CD4-positive, alpha-beta T cell (primary cell): ENCODE measurements at places on chromosomes 16 and 17. TPM values are rescaled to one million over a fixed set of nuclear protein-coding genes. Genes with fewer than 3 reads are reported as not detected.

- no peak for DNase-seq
Measured at GRCh38 chr17:49646391-49647255, 31.3 kb downstream of the SPOP start.

- DNase-seq = no peak
Measured at GRCh38 chr17:37025847-37026530, 77.2 kb downstream of the AATF start.

GRCh38 chr16:69463876-69464275, 39.5 kb downstream of the CYB5B start:
- DNase-seq = no peak

- DNase-seq = no peak
Measured at GRCh38 chr16:86676254-86676670, 97.9 kb downstream of the FOXL1 start.

- DNase-seq = no peak
Measured at GRCh38 chr17:22300731-22301352, 608.5 kb downstream of the KCNJ18 start.

DNA sequence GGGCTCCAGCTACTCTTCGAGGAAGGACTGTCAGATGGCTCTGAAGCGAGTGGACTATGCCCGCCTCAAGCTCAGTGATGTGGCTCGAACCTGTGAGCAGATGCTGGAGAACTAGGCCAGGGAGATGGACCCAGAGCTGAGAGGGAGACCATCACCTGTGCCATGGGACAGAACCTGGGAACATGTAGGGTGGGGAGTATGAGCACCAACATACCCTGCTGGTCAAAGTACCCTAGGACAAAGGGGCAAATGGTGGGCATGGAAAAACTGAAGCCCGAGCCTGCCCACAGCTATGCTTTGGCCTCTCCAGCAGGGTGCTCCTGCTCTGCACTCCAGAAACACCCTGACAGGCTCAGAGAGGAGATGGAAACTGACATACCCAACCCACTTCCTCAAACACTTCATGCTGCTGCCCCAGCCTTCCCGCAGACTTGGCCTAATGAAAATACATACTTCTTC, 1.9 kb downstream of the MED11 start:
- DNase-seq = no peak

GRCh38 chr17:72423286-72423589, 302.4 kb downstream of the SOX9 start:
- no peak for DNase-seq

GRCh38 chr17:39742856-39743436, 5.2 kb downstream of the GRB7 start:
- no peak for DNase-seq

DNA sequence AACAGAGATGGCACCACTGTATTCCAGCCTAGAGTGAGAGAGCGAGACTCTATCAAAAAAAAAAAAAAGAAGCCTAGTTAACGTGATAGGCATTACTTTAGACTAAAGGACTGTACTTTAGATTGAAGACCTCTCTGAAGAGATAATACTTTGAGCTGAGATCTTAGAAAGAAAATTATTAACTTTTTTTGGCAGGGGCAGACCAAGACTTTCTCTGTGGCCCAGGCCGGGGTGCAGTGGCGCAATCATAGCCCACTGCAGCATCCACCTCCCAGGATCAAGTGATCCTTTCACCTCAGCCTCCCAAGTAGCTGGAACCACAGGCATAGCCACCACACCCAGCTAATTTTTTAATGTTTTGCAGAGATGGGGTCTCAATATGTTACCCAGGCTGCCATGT, 75.7 kb upstream of the TNRC6A start:
- DNase-seq = no peak

GRCh38 chr16:4337540-4338088, 13.5 kb downstream of the PAM16 start:
- no peak for DNase-seq

GRCh38 chr16:19291475-19291874, 5.9 kb downstream of the CLEC19A start:
- DNase-seq = peak; percentile 12

- no peak for DNase-seq
Measured at GRCh38 chr16:5488581-5488980, 391.0 kb upstream of the EEF2KMT start.

DNA sequence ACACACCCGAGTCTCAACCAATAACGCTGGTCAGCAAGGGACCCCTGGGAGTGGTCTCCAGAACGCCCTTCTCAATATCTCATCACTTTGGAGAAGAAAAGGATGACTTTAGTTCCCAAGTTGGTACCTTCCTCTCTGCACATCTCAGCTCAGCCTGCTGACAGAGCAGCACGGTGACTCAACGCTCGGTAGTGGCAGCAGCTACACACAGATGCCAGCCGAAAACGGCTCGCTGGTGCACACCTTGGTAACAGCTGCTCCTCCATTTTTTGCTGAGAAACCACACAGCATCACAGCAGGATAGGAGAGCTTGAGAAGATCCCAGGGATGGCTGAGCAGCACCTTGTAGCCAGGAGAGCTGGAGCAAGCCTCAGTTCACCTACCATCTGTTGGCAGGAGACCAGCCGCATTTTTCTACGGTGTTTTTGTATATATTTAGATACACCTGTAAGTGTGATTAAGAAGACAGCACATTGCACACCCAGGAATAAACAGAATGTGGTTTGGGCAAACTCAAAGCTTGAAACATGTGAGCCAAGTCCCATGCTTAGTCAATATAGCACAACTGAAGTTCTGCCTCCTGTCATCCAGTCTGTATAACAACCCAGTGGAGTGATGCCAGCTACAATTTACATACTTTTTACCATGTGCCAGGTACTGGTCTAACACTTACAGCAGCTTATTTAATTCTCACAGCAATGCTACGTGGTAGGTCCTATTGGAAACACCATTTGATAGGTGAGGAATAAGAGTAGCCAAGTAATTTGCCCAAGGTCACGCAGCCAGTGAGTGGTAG, 83.8 kb upstream of the ERCC4 start:
- no peak for DNase-seq

DNA sequence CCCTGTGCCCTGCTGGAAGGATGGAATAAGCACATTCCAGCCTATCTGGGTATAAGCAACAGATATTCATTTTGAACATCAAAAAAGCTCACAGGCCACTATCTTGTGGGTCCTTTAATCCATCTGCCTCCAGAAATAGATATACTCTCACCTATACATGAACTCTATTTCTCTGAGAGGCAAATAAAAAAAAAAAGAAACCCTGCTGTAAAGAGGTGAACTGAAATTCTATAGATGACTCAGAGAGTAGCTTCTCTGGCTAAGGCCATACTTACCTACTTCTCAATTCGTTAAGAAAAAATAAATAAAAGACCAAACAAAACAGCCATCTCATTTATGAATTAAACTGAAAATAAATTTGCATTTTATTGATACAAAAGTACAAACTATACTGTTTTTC, 86.3 kb downstream of the DYNLRB2 start:
- DNase-seq = no peak

DNA sequence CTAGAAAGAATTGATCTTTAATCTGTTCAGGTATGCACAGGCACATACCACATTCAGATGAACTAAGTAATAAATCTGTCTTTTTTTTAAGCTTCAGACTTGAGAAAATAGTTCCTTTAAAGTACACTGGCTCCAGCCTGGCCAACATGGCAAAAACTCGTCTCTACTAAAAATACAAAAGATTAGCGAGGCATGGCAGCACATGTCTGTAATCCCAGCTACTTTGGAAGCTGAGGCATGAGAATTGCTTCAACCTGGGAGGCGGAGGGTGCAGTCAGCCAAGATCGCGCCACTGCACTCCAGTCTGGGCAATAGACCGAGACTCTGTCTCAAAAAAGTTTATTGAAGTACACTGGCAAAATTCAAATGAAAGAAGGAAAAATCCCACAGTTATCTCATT, 111.0 kb upstream of the NETO2 start:
- DNase-seq = no peak

DNA sequence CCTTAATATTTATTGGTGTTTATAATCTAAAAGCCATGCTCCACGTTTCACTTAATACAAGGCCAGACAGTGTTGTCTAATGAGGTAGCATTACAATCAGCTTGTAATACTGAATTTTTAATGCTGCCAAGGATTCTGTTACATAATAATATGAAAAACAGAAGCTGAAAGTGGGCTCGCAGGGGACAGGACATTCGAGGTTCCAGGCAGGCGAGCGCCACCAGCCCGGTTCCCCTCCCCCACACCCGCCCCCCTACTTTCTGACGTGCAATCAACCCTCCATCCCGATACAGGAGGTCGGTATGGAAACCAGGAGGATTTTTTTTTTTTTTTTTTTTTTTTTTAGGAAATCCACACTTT, 6.2 kb upstream of the ZFHX3 start:
- no peak for DNase-seq

DNA sequence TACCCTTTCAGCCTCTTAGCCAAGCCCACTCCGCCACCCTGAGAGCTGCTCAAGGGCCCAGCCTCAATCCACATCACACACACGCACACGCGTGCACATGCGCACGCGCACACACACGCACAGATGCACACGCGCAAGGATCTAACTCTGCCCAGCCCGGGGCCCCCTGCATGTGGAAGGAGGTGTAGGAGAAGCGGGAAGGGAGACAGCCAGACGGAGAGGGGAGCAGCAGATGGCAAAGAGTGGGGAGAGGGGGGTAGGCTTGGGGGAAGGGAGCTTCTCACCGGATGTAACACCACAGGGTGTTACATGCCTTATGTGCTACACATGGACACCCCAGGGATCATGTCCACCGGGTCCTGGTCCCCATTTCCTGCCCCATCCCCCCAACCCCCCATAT, 15.3 kb downstream of the DLG4 start:
- DNase-seq = no peak

GRCh38 chr16:66599726-66600125, 4.8 kb upstream of the CMTM3 start:
- no peak for DNase-seq

- peak; percentile 71 for DNase-seq
Measured at GRCh38 chr16:56617212-56618085, 8.1 kb upstream of the MT1E start.

GRCh38 chr17:50183421-50183994, 17.7 kb downstream of the SGCA start:
- no peak for DNase-seq

- DNase-seq = no peak
Measured at GRCh38 chr17:45146166-45146565, 2.1 kb upstream of the HEXIM1 start.

DNA sequence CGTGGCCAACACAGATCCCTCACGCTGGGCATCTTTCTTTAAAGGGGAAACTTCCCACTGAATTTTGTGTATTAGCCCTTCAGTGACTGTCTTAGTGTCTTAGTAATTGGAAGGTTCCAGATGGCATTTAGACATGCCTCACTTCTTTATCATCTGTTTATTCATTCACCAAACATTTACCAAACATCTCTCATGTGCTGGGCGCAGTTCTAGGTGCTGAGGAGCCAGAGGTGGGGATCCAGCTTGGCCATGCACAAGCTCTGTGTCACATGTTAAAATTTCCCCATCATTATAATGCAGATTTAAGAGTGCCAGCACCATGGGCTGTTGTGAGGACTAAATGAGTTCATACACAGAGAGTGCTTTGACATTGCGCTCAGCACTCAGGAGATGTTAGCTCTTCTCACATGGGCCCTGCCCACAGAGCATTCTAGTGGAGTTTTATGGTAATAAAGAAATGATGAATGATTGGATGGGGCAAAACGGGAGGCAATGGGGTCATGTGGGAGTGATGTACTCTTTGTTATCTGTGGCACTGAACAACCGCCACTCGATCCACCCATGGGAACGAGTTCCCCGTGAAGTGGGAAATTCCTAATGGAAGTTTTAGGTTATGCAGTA, 119.7 kb downstream of the SNX29 start:
- no peak for DNase-seq

DNA sequence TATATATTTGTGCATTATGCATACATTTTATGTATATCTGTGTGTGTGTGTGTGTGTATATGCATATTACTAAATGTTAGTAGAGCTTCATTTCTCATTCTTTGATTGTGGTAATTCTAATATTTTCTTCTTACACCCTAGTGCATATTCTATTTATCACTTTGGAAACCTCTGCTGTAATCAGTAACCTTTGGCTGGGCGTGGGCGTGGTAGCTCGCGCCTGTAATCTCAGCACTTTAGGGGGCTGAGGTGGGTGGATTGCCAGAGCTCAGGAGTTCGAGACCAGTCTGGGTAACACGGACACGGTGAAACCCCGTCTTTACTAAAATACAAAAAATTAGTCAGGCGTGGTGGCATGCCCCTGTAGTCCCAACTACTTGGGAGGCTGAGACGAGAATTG, 26.9 kb downstream of the CPSF4L start:
- no peak for DNase-seq

DNA sequence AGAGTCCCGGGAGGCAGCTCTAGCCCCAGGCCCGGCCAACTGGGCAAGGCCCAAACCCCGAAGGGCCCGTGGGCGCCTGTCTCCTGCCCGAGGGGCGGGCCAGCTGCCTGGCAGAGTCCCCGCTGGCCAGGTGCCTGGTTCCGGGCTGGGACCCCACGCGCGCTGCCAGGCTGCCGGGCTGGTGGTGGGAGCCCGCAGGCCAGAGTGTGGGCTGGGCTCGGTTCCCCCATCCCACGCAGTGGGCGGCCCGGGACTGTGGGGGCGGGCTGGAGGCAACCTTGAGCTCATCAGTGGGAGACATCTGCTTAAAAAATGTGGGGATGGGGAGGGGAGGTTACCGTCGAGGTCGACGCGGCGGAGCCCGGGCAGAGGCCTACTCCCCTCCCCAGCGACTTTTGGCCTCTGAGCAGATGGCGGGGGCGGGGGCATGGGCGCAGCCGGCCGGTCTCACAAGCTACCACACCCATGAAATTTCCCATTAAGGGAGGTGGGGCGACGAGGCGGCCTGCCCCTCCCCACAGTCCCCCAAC, 176.4 kb upstream of the GSE1 start:
- DNase-seq = no peak

DNA sequence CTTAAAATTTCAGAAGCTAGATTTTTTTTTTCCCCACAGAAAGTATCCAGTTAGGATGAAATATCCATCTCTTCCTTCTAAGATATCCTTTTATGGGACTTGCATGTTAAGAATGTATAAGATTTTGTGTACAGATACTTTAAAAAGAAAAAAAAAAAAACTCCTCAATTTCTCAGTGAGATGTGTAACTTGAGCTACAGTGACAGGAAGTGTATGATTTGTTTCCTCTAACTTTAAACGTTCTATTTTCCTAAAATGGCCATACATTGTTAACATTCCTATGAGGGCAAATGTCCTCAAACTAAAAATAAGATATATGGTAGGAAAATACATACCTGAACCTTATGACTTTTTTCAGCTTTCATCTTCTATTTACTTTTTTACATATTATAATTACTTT, 8.9 kb downstream of the FBXO47 start:
- no peak for DNase-seq

DNA sequence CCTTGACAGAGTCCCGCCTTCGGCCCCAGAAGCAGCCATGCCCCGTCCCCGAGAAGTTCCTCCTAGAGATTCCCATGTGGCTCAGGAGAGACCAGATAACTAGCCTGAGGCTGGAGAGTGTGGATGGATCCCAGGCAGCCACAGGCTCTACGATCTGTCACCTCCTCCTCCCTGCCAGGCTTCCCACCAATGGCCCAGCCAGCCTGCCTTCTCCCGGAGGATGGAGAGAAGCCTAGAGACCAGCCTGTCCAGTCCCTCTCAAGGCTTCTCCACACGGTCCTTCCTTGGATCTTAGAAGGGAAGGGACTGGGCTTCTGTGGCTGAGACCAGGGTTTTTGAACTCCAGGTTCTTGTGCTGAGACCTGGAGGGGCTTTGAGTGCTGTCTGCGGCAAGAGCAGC, 1.6 kb upstream of the SMTNL2 start:
- no peak for DNase-seq

- no peak for DNase-seq
Measured at GRCh38 chr16:14358697-14359305, 271.3 kb downstream of the PARN start.

C1QTNF8 gene
- not detected for total RNA-seq

CTRB2 gene
- total RNA-seq = not detected

ATP2A1 gene
- total RNA-seq = 0.77 TPM

CHRNE gene
- 3.2 TPM for total RNA-seq

LDAF1 gene
- 11.0 TPM for total RNA-seq

DOC2B gene
- 0.34 TPM for total RNA-seq
